Mucosa of descending colon (tissue), 3 donors: ENCODE measurements at places on chromosomes 1 and 21. TPM values are rescaled to one million over a fixed set of nuclear protein-coding genes. Genes with fewer than 3 reads are reported as not detected.

GRCh38 chr1:24100945-24101737 lies 10.8 kb downstream of the MYOM3 start:
- no peak for DNase-seq

The RAB42 gene
- 5.9 TPM for total RNA-seq

GRCh38 chr1:46533179-46533864 lies 18.1 kb downstream of the KNCN start:
- DNase-seq: no peak

The LRRC8B gene
- 11.2 TPM for total RNA-seq

DNA sequence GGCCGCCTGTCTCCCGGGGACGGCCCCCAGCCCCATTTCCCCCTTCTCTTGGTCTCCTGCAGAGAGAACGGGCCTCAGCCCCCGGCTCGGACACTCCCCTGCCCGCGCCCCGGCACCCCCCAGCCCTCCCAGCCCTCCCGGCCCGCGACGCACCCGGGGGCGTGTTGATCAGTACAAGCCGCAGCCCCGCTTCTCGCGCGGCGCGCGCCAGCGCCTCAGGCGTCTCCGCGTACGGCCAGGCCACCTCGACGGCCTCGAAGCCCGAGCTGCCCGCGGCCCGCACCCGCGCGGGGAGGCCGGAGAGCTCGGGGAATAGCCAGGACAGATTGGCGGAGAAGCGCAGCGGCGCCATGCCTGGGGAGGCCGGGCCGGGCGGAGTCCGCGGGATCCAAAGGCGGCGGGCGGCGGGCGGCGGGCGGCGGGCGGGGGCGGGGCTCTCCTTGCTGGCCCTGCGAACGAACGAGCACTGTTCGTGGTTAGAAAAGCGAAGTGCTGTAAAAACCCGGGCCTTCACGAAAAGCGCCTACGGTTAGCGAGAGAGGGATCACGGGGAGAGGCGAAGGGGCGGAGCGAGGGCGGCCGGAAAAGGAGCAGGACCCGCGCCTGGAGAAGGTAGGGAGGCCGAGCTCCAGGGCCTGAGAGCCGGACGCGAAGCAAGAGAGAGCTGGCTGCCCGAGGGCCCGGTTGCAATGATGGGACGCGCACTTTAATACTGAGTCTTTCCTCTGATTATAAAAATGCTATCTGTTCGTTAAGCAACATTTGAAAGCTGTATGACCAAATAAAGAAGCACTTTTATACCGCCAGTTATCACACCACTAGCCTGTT lies at the start of gene HYI:
HYI (minus strand) TSS at position 490 of the 828 bp plus-strand sequence; CDS start at position 352, 138 bp downstream.
- peak; percentile 92 for DNase-seq

DNA sequence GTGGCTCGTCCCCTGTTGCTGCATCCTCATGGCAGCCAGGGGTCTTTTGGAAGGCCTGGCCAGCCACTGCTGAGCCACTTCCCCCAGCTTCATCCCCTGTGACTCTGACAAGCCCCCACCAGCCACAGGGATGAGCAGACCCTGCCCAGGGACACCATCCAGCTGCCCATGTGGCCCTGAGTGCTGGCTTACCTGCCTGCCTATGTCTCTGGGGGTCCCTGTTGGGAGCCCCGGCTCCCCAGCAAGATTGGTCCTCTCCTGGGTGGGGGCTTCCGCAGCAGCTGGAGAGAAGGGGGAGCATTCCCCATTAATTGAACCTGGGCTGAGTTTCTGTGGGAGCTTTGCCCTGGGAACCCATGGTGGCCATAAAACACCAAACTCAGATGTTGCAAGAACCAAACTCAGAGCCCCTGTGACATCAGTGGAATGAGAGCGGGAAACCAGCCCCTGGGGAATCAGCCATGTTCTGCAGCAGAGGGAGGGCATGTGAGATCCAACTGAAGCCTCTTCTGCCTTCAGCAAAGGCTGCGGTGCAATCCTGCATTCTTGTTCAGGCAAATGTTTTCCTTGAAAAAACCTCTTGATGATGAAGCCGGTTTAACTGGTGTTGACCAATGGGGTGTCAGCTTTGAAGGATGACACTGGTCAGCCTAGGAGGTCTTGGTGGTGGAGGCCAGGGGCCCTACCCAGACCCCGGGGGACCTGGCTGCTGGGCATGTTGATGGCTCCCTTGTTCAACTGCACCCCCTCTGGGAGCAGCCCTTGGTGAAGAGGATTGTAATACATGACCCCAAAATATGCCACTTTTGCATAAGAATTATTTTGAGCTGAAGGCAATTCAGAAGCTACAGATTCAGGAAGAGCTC lies 28.3 kb upstream of the COL18A1 start:
- no peak for DNase-seq

The NPHP4 gene
- 10.3 TPM for total RNA-seq

- no peak for DNase-seq
These were observed 579 bp upstream of the GTF2B start for GRCh38 chr1:88891951-88892340.

- DNase-seq: no peak
These were observed 15.2 kb downstream of the PTTG1IP start for GRCh38 chr21:44858291-44858690.

- DNase-seq: no peak
These were observed 19.6 kb downstream of the EIF4G3 start for GRCh38 chr1:21157054-21157453.

- DNase-seq: no peak
These were observed 1.6 kb downstream of the NRIP1 start for GRCh38 chr21:15063081-15063813.

DNA sequence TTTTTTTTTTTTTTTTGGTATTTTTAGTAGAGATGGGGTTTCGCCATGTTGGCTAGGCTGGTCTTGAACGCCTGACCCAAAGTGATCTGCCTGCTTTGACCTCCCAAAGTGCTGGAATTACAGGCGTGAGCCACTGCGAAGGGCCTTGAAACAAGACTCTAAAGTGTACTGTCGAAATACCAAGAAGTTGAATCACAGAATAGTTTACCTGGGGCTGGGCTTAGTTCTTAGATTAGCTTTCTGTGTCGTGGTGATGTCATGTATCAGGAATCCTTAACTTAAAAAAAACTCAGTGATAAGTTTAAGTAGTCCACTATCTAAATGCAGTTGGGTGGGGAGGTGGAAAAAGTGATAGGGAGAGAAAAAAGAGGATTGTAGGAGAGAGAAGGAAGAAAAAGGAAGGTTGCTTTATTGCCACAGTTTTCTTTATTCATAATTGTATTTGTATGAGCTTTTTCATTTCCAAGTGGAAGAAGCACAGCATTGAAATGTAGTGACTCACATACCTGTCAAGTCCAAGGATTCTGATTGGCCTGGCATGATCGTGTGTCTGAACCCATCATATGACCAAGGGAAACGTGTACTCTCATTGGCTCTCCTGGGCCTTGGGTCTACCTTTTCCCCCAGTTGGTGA lies 13.4 kb downstream of the ITSN1 start:
- DNase-seq: no peak

DNA sequence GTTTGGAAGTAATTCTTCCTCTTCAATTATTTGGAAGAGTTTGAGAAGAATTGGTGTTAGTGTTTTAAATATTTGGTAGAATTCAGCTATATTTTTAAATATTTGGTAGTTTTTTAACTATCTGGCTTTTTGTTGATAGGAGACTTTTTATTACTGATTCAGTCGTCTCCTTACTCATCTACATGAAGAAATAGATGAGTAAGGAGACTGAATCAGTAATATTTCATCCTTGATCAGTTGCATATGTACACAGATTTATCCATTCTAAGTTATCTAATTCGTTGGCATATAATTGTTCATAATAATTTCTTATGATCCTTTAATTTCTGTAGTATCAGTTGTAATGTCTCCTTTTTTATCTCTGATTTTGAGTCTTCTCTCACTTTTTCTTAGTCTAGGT lies 224.1 kb downstream of the GPR52 start:
- no peak for DNase-seq

- DNase-seq: no peak
These were observed 36.0 kb downstream of the ATP1A1 start for GRCh38 chr1:116408803-116409720.

- no peak for DNase-seq
These were observed 949.7 kb downstream of the AMY1C start for GRCh38 chr1:104699433-104699832.

GRCh38 chr1:181656491-181656890 lies 173.2 kb downstream of the CACNA1E start:
- no peak for DNase-seq

The S100A14 gene
- total RNA-seq: 361 TPM
